Neuronal stem cell (in vitro differentiated cells): ENCODE measurements at places on chromosomes 6 and 20.

DNA sequence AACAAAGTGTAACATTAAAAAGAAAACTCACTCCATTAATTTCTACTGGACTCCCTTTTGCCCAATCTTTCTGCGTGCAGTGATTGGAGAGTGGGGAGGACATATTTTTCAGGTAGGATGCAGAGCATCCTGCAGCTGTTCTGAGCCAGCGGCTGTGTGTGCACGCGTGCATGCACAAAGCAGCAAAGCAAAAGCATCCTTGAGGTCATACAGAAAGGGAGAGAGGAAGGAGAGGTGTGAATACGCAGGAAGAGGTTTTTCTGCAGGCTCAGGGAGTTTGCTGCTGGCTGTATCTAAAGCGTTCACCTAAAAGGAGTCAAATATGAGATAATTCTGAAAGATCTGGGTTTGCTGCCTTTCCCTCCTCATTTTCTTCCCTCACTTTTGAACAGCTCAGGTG is 108.4 kb downstream of the HUS1B start:
- DNase-seq: no peak

DNA sequence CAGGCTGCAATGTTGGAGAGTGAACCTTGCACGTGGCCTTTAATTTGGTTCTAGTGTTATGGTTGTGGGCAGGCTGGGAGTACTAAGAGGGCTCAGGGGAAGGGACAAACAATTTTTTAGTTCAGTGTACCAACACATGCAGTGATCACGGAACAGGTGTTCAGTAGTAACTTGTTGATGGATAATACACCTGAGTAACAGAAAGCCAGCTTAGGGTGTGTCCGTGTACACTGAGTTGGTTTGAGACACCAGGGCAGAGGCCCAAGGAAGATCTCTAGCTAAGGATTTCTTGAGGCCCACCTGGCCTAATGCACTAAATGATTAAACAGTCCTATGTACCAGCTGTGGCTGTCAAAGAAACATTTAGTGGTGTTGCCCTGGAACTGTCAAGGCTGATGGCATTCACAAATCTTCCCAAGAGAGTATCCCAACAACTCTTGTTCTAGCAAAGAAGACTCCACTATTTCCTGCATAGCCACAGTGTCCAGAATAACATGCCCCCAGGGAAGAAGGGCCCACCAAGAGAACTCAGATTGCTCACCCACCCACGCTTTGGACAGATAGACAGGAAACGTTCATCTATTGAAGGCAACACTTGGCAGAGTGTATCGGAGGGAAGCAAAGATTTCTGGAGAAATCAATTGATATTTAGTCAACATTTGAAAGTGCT is 60.0 kb downstream of the CD83 start:
- no peak for DNase-seq

GRCh38 chr6:11654876-11655275 is 117.3 kb downstream of the TMEM170B start:
- DNase-seq: no peak

DNA sequence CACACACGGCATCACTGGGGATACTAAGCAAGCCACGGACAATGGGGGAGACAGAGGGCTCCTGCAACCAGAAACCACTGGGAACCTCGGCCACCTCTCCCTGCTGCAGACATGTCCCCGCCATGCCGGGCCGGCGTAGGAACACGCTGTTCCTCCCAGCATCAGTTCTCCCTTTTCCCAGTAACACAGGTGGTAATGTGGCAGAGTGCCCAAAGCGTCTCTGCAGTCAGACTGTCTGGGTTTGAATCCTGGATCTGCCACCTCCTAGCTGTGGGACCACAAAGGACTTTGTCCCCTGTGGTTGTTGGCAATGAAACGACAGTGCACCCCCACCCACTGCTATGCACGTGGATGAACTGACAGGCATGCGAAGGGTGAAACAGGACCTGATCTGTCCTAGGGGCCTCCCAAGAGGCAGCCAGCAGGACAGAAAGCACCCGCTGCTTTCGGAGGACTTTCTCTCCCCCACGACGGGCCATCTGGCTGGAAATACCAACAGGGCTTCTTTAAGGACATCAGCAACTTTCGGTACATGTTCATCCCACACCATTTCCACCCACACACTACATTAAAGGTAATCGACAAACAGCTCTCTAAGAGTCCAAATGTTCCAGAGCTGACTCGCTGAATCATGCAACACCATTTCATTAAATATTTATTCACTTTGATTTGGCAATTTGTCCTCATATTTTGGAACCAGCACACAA is 74.1 kb downstream of the SULF2 start:
- no peak for DNase-seq

DNA sequence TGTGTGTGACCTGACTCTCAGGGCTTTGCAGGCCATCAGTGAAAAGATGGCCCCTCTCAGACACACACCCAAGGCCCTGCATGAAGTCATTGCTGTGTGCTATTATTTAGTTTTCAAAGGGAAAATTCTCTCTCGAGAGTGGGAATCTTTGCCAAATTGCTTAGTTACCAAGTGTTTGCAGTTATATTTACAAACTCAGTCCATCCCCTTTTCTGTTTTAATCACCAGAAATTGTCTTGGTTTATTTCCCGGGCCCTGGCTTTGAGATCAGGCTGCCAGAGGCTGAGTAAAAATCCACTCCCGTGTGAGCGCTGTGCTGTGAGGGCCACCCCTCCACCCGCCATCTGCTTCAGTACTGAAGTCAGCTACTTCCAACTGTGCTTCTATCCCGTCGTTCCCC is 163.1 kb downstream of the SOD2 start:
- no peak for DNase-seq

DNA sequence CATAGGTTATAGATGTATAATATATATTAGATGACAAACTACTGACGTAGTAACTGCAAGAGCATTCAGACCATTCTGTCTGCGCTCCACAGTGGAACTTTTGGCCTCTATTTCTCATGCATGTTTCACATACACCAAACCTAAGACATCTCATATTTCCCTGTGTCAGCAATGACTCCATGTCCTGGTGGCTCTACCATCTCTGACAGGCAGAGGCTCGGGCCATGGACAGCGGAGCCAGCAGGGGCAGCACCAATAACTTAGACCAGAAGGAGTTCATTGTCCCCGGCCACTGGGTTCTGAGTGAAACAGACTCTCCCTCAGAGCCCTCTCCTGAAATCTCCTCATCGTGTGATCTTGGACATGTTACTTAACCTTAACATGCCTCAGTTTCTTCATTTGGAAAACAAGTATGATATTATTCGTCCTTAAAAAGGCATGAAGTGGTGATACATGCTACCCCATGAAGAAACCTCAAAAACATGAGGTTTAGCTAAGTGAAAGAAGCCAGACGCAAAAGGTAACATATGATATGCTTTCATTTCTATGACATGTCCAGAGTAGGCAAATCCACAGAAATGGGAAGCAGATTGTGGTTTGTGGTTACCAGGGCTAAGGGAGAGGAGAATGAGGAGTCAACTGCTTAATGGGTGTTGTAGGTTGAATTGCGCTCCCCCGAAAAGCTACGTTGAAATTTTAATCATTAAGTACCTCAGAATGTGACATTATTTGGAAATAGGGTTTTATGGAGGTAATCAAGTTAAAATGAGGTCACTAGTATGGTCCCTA is 564.0 kb upstream of the JARID2 start:
- DNase-seq: no peak

DNA sequence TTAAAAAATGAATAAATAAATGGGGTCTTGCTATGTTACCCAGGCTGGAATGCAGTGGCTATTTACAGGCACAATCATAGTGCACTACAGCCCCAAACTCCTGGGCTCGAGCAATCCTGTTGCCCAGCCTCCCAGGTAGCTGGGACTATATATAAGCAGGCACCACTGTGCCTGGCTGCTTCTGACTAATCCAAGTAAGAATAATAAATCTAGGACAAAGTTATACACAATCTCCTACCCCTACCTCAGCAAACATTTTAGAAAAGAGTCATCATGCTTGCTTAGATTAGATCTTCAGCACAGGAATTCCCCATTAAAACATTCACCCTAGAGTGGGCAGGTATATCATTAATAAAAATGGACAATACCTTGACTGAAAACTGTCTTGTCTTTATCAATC is 124.6 kb downstream of the REV3L start:
- no peak for DNase-seq

- DNase-seq: no peak
Observed at GRCh38 chr6:28727559-28728211, 196.1 kb downstream of the TRIM27 start.

GRCh38 chr20:49323622-49324238 is 45.9 kb upstream of the ZNFX1 start:
- DNase-seq: no peak

- no peak for DNase-seq
Observed at GRCh38 chr20:25257756-25258475, 10.0 kb downstream of the PYGB start.

DNA sequence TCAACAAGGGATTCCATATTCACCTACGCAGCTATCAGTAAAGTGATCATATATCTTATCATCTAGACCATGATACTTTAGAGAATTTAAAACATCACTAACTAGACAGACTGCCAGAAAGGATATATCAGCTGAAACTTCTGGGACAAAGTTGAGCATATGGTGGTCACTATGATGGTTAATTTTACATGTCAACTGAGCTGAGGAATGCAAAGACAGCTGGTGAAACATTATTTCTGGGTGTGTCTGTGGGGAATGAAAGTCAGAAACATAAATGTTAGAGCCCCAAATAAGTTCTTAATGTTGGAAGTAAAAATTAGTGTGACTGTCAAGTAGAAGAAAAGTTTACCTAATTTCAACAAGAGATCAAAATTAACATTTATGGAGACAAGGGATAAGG is 440.0 kb upstream of the IRAK1BP1 start:
- DNase-seq: no peak

GRCh38 chr6:106082735-106083398 is 3.3 kb upstream of the PRDM1 start:
- no peak for DNase-seq

DNA sequence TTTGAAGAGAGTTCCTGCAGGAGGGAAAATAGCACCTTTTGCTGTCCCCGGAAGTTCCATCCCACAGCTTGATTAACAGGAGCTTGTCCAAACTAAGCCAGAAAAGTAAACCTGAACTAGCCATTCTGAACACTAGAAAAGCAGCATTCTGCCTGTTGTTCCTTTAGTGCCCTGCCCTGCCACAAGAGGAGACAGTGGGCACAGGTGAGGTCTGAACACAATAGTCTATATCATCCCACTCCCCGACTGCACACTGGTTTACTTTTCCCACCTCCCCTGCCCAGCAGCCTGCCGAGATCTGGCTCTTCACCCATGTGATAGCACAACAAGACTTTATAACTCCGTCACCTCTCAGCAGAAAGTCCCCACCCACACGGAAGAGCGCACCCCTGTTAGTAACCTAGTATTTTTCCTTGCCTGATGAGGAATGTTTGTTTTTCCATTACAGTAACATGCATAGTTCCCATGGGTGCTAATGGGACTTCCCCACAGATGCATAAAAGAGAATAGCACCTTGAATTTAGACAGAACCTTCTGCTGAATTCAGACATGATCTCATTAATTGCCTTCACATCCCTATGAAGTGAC is 59.7 kb downstream of the TFAP2A start:
- no peak for DNase-seq
